ENCODE measurements at places on chromosomes 16 and 17.

GRCh38 chr17:81991684-81992305 is 14.4 kb downstream of the ASPSCR1 start:
- no peak for DNase-seq

- no peak for DNase-seq
Observed at GRCh38 chr17:34140006-34140405, 115.1 kb upstream of the CCL2 start.

GRCh38 chr16:3915426-3916260 is 35.1 kb upstream of the CREBBP start:
- DNase-seq, result no peak

GRCh38 chr16:87637357-87637756 is 35.0 kb downstream of the JPH3 start:
- DNase-seq, result no peak

DNA sequence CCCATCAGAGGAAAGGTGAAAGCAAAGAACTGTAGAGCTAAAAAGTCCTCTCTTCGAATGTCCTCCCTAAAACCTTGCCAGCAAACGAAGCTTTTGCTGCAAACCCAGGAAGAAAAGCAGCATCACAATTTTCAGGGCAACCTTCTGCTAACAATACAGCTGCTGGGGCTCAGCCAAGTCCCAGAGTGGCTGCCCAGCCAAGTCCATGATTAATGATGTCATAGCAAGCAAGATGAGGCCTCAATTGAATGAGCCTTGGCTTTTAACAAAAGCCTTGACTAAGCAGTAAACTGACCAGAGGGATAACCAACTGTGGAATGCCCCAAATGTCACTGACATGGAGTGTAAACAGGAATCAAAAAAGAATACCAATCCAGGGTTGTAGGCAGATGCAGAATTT is 342.7 kb downstream of the PMP22 start:
- DNase-seq, result no peak

GRCh38 chr16:75868636-75869632 is 142.6 kb upstream of the CPHXL start:
- DNase-seq, result no peak
